ENCODE measurements at places on chromosomes 1 and 21. TPM values are rescaled to one million over a fixed set of nuclear protein-coding genes. Genes with fewer than 3 reads are reported as not detected.
A peak's percentile ranks its signal among the peaks of the same experiment; 100 is the strongest.

- no peak for ATAC-seq
Measured at GRCh38 chr1:114173680-114174079, 20.0 kb upstream of the SYT6 start.

DNA sequence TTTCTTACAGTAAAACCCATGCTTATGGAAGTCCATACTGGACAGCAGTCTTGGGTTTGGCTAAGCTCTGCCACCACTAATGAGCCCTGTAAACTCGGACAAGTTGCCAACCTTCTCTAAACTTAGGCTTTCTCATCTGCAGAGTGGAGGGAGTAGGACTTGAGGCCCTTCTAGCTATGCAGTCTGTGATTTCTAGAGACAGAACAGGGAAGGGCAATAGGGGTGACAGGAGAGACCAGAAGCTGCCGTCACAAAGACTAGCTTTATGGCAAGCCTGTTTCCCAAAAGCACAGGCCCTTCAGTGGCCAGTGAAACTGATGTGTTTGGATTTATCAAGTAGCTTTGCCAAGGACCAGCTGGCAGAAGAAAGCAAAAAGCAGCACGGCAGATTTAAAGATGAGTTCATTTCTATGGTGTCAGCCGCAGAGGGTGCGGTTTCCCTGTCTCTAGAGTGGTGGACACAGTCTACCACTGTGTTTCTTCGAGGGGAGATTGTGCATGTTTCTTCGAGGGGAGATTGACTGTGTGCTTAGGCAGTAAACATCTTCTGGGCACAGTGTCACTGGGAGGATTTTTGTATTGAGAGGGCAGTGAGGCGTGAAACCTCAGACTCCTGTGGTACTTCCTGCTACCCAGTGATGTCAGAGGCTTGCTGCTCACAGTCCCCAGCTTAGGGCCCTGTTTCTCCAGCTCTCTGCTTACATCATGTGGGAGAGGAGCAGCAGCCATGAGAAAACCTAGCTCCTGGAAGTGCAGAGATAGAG lies 119.0 kb downstream of the ROR1 start:
- ATAC-seq: peak; percentile 99

DNA sequence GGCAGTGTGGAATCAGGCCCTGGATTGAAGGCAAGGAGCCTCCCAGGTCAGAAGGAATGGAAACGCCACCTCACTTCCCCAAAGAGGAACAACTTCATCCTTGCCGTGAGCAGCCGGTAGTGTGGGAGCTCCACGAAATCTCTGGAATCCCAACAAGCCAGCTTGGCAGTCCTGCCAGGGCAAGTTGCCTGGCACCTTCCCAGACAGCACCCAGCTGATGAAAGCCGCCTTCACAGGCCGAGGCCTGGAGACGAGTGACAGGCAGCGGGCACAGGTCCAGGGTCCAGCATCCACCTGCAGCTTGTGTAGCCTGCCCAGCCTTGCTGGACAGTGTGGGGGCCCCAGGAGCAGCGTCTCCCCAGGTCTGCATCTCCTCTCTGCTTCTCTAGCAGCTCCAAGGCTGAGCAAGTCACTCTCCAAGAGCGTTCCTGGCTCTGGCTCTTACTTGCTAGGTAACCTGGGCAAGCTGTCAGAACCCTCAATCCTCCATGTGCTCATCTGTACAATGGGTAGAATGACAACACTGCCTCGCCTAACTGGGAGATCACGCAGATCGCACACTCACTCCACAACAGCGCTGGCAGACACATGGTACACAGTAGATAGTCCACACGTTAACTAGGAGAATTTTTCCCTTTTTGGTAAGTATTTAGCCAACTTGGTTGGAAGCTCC lies 43.0 kb downstream of the ACOT7 start:
- ATAC-seq: no peak

- peak; percentile 76 for ATAC-seq
Measured at GRCh38 chr21:34967509-34968289, 81.4 kb downstream of the RUNX1 start.

GRCh38 chr1:201344206-201345080 lies 33.0 kb downstream of the TNNT2 start:
- ATAC-seq: peak; percentile 61

Gene HRNR
- 0.29 TPM for total RNA-seq

Gene GSTM2
- total RNA-seq: 23.7 TPM

Gene PLA2G4A
- total RNA-seq: 2.9 TPM

Gene TMEM50A
- 73.8 TPM for total RNA-seq

Gene APP
- 537 TPM for total RNA-seq
